ENCODE measurements at places on chromosomes 5 and 9.
A peak's percentile ranks its signal among the peaks of the same experiment; 100 is the strongest.

GRCh38 chr5:142003266-142003800 lies 9.5 kb downstream of the GNPDA1 start:
- no peak for DNase-seq

- DNase-seq = peak; percentile 7
These were observed 10.4 kb downstream of the ZNF189 start for GRCh38 chr9:101409079-101409477.

DNA sequence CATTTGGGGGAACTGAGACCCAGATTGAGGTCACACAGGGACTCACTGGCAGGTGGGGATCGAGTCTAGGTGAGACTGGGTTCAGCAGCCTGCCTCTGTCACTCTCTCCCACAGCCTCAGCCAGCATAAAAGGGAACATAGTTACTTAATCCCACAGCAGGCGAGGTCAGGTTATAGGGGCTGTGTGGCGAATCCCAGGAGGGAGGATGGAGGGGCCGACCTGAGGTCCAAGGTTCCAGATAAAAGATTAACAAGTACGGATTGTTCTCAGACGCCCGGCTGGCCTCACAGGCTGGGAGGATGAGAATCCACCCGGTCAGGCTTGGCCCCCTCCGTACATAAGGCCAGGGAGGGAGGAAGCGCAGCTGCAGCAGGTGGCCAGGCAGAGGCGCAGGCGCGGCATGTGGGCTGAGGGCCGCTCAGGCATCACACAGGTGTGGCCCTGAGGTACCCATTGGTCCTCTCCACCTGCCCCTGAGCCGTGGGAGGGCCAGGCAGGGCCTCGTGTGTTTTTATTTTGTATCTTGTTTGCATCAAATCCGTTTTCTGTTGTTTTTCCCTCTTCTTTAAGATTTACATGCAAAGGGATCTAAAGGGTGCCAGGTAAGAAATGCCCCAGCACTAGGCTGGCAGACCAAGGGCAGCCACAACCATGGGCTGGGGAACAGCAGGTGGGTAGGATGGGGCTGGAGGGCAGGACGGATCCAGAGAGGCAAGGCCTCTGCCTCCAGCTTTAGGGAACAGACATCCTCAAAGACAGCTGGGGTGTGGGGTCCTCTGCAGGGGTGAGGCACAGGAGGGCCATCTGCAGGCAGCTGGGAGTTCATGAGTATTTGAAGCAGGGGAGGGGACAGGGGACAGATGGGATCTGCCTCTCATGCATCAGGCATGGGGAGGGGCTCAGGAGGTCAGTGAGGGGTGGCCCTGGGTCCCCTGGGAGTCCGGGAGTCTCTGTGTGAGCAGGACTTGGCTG lies 3.6 kb downstream of the SUSD3 start:
- no peak for DNase-seq

DNA sequence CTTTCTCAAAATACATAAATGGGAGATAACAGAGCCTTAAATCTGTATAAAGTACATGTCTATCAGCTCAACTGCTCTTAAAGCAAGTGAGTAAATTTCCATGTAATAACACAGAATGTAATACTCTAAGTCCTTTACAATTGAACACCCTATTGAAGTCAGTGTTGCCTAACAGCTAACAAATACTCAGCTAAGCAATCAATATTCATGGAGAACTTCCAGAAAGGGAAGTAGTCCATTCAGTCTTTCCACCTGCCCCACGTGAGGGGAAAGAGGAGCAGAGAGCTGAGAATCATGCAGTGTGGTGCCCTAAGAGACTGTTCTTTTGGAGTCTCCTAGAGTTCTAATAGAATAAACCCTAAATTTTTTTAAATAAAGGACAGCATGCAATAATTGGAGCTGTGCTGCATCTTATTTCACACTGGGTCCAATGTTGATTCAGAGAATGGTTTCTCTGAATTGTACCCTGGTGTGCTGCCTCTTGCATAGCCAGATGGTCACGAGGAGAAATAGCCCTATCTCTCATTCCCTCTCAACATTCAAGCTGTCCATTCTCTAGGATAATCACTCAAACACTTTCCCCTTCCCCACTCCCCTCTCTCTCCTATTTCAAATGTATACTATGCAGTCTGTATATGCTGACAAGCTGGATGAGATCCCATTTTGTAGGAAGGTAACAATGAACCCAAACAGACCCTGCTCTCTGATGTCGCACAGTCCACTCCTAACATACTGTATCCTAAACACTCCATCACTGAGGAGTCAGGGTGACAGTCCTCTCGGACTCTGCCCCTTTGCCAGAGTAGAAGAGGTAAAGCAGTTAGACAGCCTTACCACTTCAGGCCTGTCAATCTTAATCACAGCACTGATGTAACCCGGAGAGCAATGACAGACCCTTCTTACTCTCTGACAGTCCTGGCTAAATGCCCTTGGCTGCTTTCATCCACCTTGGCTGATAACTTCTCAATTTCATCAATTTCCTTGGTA lies 134.8 kb downstream of the EPB41L4A start:
- DNase-seq = no peak

GRCh38 chr5:106648401-106648800 lies 1022.3 kb downstream of the EFNA5 start:
- peak; percentile 81 for DNase-seq

GRCh38 chr5:56588636-56589480 lies 226.5 kb upstream of the MAP3K1 start:
- DNase-seq = no peak

DNA sequence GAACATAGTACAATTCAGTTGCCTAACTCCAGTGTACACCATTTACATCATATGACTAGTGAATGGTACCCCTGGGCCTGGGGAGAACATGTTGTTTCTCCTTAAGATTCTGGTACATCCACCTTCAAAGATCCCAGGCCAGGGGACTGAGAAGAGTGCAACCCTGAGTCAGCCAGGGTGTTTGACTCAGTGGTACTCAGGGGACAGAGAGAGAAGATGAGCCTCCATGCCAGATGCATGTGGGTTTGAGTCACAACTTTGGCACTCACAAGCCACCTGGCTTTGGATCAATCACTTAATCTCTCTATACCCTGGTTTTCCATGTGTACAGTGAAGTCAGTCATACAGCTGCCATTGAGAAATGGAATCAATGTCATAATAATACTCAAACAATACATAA lies 53.7 kb downstream of the MAP1B start:
- DNase-seq = peak; percentile 52

- DNase-seq = no peak
These were observed 76.1 kb downstream of the SHB start for GRCh38 chr9:37992924-37993349.
